Type B pancreatic cell (in vitro differentiated cells): ENCODE measurements at places on chromosomes 2 and 18.

- peaks cover 5% of the 10 kb centered on the region for H3K4me1 ChIP-seq
- DNase-seq, result no peak
- H3K27ac ChIP-seq, result no peak overlapping the region
Observed at GRCh38 chr2:236545814-236546480, 23.7 kb upstream of the ACKR3 start.

- no peaks in the 10 kb centered on the region for H3K36me3 ChIP-seq
- H3K4me3 ChIP-seq, result no peak overlapping the region
- peak overlapping the region; percentile 76 for H3K27ac ChIP-seq
- DNase-seq, result no peak
- H3K27me3 ChIP-seq, result no peaks in the 10 kb centered on the region
- H3K4me1 ChIP-seq, result peaks cover 33% of the 10 kb centered on the region
Observed at GRCh38 chr2:201128933-201129505, 13.1 kb downstream of the CFLAR start.

- DNase-seq, result no peak
- H3K27me3 ChIP-seq, result no peaks in the 10 kb centered on the region
- no peak overlapping the region for H3K4me3 ChIP-seq
- H3K36me3 ChIP-seq, result no peaks in the 10 kb centered on the region
- H3K27ac ChIP-seq, result no peak overlapping the region
- H3K4me1 ChIP-seq, result no peaks in the 10 kb centered on the region
Observed at GRCh38 chr2:180258041-180258537, 251.0 kb upstream of the CWC22 start.

GRCh38 chr2:101710471-101711318, 13.2 kb downstream of the MAP4K4 start:
- DNase-seq, result no peak
- H3K4me1 ChIP-seq, result peaks cover 27% of the 10 kb centered on the region
- H3K36me3 ChIP-seq, result peaks cover 25% of the 10 kb centered on the region
- no peak overlapping the region for H3K4me3 ChIP-seq

GRCh38 chr2:102618452-102619413, 620 bp upstream of the SLC9A2 start:
- H3K4me3 ChIP-seq, result peak overlapping the region; percentile 88
- DNase-seq, result no peak
- H3K27ac ChIP-seq, result peak overlapping the region; percentile 83
- H3K4me1 ChIP-seq, result peaks cover 11% of the 10 kb centered on the region

GRCh38 chr18:29912351-29912750, 1130.2 kb downstream of the DSC3 start:
- no peaks in the 10 kb centered on the region for H3K4me1 ChIP-seq
- no peaks in the 10 kb centered on the region for H3K36me3 ChIP-seq
- no peak overlapping the region for H3K27ac ChIP-seq
- DNase-seq, result no peak
- H3K27me3 ChIP-seq, result no peaks in the 10 kb centered on the region

DNA sequence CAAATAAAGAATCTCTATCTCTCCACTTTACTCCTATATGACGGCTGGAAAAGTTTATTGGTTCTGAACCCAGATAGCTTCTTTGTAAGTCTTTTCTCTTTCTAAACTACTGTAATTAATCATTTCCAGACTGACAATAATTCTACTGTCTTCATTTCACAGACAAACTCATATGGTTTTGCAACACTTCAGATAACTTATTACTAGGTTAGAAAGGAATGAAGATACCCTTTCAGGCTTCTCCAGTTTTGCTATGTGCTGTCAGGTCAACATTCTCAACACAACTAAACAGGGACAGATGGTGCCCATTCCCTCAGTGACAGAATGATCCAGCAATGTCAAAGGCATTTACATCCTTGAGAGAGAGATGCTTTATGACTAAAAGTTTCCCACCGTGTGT, 198.5 kb upstream of the ITGA4 start:
- no peak for DNase-seq
- H3K4me1 ChIP-seq, result peaks cover 4% of the 10 kb centered on the region
- H3K4me3 ChIP-seq, result peak overlapping the region; percentile 27

DNA sequence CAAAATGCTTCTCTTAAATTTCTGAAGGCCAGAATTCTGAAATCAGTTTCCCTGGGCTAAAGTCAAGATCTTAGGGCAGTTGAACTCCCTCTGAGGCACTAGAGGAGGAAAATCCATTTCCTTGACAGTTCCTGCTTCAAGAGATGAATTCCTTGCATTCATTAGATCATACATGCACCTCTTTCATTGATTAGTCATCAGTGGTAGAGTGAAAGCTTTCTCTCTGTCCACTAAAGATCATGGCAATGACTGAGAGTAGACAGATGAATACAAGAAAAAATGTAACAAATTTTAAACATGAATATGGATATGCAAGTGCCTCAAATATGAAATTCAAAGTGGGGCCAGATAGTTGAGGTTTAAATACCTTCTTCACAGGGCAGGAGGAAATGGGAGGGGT, 693.4 kb upstream of the TMEFF2 start:
- no peaks in the 10 kb centered on the region for H3K36me3 ChIP-seq
- H3K4me1 ChIP-seq, result peaks cover 23% of the 10 kb centered on the region
- peak overlapping the region; percentile 5 for H3K27ac ChIP-seq

- H3K36me3 ChIP-seq, result peaks cover 4% of the 10 kb centered on the region
- no peaks in the 10 kb centered on the region for H3K27me3 ChIP-seq
- H3K27ac ChIP-seq, result no peak overlapping the region
- no peak overlapping the region for H3K4me3 ChIP-seq
Observed at GRCh38 chr18:63266888-63267790, 52.4 kb downstream of the BCL2 start.

- DNase-seq, result no peak
- no peaks in the 10 kb centered on the region for H3K4me1 ChIP-seq
- H3K4me3 ChIP-seq, result no peak overlapping the region
- no peaks in the 10 kb centered on the region for H3K27me3 ChIP-seq
Observed at GRCh38 chr18:65124633-65125032, 626.2 kb upstream of the CDH7 start.

- no peak overlapping the region for H3K27ac ChIP-seq
- no peak for DNase-seq
- no peaks in the 10 kb centered on the region for H3K4me1 ChIP-seq
- peaks cover 8% of the 10 kb centered on the region for H3K36me3 ChIP-seq
Observed at GRCh38 chr18:46820863-46821262, 64.0 kb upstream of the ST8SIA5 start.

DNA sequence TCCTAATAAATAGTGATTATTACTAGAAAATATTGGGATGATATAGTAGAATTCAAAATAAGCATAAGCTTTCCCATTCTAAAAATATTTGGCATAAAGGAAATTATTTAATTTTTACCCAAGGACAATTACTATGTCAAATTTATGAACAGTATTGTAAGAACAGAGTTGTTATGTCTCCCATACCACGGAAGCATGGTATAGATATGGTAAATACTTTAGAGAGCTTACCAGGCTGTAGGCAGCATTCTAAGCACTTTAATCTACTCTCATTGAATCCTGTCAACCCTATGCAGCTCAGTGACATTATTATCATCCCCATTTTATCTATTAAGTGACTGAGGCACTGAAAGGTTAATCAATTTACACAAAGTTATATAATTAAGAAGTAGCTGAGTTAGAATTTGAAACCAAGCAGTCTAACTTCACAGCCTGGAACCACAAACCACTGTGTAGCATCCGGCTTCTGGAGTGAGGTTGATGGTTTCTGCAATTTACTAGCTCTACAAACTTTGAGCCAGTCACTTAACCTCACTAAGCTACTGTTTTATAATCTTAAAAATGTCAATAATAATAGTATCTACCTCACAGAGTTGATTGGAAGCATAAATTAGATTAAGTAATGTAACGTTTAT, 323.7 kb downstream of the ARHGAP15 start:
- peaks cover 21% of the 10 kb centered on the region for H3K27me3 ChIP-seq
- H3K27ac ChIP-seq, result no peak overlapping the region
- no peak overlapping the region for H3K4me3 ChIP-seq

DNA sequence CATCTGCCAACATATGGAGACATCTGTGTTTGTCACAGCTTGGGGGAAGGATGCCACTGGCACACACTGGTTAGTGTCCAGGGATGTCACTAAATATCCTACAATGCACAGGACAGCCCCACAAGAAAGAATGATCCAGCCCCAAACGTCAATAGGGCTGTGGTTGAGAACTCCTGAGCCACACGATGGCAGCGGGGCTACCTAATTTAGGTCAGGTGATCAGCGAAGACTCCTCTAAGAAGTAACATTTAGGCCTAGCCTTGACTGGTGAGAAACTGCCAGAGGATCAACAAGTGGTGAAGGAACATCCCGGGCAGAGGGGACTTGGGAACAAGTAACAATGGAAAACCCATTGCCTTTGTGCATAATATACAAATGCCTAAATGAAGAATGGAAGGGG, 5.0 kb upstream of the TGIF1 start:
- H3K4me1 ChIP-seq, result peaks cover 8% of the 10 kb centered on the region
- no peak for DNase-seq
- H3K27ac ChIP-seq, result peak overlapping the region; percentile 67
- peak overlapping the region; percentile 52 for H3K4me3 ChIP-seq
- no peaks in the 10 kb centered on the region for H3K27me3 ChIP-seq

- no peak for DNase-seq
- no peak overlapping the region for H3K27ac ChIP-seq
- H3K4me1 ChIP-seq, result peaks cover 8% of the 10 kb centered on the region
- H3K27me3 ChIP-seq, result no peaks in the 10 kb centered on the region
Observed at GRCh38 chr2:189049709-189050164, 75.6 kb downstream of the COL3A1 start.

- no peaks in the 10 kb centered on the region for H3K36me3 ChIP-seq
- H3K4me3 ChIP-seq, result no peak overlapping the region
- H3K27me3 ChIP-seq, result peaks cover 3% of the 10 kb centered on the region
- no peak overlapping the region for H3K27ac ChIP-seq
Observed at GRCh38 chr2:229153267-229153666, 117.8 kb downstream of the PID1 start.

- H3K4me3 ChIP-seq, result peak overlapping the region; percentile 94
- DNase-seq, result no peak
- peak overlapping the region; percentile 92 for H3K27ac ChIP-seq
Observed at GRCh38 chr2:36356990-36357846, 1.6 kb downstream of the CRIM1 start.

GRCh38 chr2:15577071-15577735, 14.5 kb upstream of the DDX1 start:
- DNase-seq, result peak; percentile 86
- H3K4me1 ChIP-seq, result no peaks in the 10 kb centered on the region
- H3K4me3 ChIP-seq, result no peak overlapping the region
- no peak overlapping the region for H3K27ac ChIP-seq
- H3K36me3 ChIP-seq, result no peaks in the 10 kb centered on the region

DNA sequence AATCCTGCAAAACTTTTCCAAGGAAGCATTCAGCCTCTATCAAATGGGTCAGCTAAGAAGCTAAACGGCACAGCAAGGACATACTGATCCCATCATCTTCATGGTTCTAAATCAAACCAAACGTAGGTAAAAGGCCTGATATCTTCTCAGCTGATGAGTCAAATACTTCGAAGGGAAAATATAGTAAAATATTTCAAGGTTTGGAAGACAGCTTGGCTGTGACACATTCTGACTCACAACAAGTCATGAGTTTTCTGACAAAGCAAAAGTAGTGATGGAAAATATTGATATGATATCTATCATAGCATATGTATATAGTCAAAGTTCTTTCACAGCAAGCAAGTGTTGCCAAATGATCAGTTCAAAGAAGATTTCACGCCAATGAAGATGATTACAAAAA, 31.5 kb downstream of the DOCK10 start:
- no peaks in the 10 kb centered on the region for H3K36me3 ChIP-seq
- H3K27me3 ChIP-seq, result peaks cover 11% of the 10 kb centered on the region

GRCh38 chr2:46148369-46148736, 148.9 kb upstream of the EPAS1 start:
- no peak for DNase-seq
- H3K4me3 ChIP-seq, result no peak overlapping the region
- no peaks in the 10 kb centered on the region for H3K4me1 ChIP-seq
- H3K27me3 ChIP-seq, result no peaks in the 10 kb centered on the region
- no peak overlapping the region for H3K27ac ChIP-seq

DNA sequence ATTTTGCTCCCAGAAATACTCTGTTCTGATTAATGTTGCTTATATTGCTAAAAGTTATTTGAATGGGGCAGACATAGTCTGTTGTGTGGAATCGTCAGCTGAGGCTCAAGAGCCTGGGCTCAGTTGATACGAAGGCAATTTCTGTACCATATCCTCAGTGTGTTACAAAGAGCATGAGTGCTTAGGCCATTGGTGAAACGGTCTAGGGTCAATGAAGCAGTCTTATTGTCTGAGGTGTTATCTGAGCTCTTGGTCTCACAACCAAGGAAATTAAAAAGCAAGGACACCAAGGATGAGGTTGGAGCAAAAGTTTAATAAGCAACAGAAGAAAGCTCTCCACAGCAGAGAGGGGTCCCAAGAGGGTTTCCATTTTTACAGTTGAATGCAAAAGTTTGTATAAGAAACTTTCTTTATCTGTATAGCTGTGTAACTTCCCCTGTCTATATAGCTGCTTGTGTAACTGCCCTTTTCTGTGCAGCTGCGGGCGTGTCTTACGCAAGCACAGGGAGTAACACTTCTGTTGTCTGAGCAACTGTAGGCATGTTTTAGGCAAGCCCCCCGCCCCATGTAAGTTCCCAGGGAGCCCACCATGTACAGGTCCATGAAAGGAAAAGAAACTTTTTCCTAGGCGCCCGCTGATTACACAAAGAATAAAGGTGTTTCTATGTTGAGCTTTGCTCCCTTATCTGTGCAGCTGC, 40.6 kb upstream of the DSC1 start:
- DNase-seq, result no peak
- no peaks in the 10 kb centered on the region for H3K27me3 ChIP-seq
- peak overlapping the region; percentile 76 for H3K4me3 ChIP-seq
